KBM-7 (cell line): ENCODE measurements at places on chromosomes 4 and X.

GRCh38 chrX:123450222-123450621, 266.1 kb downstream of the GRIA3 start:
- peak; percentile 26 for DNase-seq

DNA sequence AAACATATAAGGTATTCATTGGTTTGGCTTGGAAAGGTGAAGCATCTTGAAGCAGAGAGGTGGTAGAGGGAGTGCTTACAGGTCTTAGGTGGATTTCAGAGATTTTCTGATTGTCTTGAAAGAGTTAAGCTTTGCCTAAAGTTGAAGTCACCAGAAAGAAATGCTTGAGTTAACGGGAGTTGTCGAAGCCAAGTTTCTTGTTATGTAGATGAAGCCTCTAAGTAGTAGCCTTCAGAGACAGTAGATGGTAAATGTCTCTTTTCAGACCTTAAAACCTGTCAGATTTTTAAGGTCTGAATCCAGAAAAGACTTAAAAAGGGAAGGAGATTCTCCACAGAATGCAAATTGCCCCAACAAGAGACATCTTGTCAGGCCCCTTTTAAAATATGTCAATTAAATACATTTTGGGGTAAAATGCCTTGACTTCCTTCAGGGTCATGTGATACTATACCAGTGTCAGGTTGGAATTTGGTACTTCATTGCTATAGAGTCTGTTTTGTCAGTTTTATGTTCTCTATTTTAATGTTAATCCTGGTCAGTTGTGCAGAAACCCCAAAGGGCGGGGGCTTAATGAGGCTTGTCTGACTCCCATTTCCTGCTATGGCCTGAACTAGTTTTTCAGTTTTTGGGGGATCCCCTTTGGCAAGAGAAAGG, 81.0 kb downstream of the PCDH18 start:
- no peak for DNase-seq

DNA sequence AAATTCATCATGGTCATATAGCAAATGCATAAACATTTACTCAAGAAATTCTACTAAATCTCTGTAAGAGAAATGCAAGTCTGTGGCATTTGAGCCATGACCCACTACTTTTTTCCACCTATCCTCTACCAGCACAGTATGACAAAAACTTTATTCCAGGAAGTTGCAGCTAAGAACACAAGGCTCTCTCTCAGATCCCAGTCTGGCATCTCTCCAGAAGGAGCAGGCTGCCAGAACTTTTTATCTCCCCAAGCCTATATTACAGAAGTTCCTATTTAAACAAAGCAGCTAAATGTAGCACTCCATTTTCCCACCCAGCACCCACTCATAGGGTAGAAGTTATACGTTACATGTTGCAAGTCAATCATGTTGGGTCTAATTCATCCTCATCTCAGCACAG, 49.3 kb upstream of the EPGN start:
- DNase-seq: no peak

GRCh38 chrX:23483396-23483795, 148.7 kb downstream of the PTCHD1 start:
- DNase-seq: no peak

- peak; percentile 63 for DNase-seq
Observed at GRCh38 chr4:88251924-88252323, 32.4 kb downstream of the PPM1K start.

DNA sequence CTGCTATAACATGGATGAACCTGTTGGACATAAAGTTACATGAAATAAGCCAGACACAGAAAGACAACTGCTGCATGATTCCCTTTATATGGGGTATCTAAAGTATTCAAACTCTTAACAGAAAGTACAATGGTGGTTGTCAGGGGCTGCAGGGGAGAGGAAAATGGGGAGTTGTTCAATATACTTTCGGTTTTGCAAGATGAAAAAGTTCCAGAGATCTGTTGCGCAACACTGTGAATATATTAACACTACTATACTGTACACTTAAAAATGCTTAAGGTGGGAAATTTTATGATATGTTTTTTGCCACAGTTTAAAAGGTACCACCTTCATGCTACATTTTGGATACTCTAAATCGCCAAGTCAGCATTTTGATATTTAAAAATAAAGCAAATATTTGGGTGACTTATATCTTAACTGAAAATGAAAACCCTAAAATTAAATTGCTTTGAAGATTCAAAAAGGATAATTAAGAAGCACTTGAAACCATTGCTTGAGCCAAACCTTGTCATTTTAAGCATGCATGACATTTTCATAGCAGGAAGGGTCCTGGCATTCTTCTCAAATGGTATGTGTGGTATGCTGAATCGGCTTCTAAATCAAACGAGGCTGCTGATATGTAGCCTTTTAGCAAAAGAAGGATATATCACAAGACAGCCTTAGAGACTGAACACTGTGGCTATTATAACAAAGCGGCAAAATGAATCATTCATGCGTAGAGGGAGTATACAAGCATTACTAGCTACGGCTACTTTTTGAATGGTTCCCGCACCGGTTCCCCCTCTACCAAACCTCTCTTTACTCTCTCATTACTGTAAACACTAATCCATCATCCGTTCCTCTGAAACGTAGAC, 607.1 kb upstream of the DIPK2B start:
- peak; percentile 35 for DNase-seq

GRCh38 chr4:140116442-140117104, 37.4 kb downstream of the MAML3 start:
- DNase-seq: peak; percentile 72
